NCI-H1436 (cell line): ENCODE measurements at places on chromosomes 1 and 21.

- no peak for DNase-seq
Observed at GRCh38 chr1:107575226-107575625, 389.8 kb downstream of the VAV3 start.

DNA sequence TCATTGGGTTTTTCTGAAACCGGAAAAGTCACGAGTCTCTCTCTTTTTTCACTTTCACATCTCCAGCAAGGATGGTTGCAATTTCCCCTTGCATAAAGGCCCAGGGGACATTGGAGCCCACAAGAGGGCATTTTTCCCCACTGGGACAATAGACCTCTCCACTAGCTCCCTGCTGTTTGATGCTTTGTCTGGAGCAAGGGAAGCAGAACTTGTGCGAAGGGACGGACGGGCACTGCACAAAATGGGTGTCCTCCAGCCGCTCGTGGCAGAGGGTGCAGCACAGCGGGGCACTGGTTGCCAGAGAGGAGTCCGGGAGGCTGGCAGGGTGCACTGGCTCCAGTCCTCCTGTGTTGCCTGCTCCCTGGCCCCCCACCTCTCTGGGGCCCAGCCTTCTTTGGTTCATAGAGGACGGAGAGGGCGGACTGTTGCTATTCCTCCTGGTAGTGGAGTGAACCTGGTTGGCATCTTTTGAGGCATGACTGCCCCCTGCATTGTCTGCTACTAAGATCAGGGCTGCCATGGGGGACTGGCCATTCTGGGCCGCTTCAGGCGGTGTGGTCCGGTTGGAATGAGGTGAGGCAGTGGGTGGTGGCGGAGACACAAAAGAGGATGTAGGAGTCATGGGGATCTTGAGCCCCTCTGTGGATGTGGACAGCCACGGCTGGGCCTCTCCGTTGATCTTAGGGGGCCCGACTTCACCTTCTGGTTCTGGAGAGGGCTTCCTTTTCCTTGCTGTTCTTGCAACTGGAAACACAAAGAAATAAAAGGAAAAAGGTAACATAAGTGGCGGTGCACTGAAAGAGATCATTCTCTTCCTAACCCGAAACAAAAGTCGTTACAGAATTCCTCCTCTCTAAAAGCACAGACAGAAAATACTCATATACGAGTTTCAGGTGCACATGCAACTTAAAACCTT is 2.6 kb downstream of the IRF2BP2 start:
- peak; percentile 46 for DNase-seq

- no peak for DNase-seq
Observed at GRCh38 chr1:21027805-21028204, 148.9 kb downstream of the EIF4G3 start.

GRCh38 chr1:20558191-20558590 is 5.8 kb downstream of the FAM43B start:
- no peak for DNase-seq

- no peak for DNase-seq
Observed at GRCh38 chr1:47677241-47677940, 239.5 kb downstream of the FOXD2 start.
